GM06990 (cell line): ENCODE measurements at places on chromosomes 16 and 17.

DNA sequence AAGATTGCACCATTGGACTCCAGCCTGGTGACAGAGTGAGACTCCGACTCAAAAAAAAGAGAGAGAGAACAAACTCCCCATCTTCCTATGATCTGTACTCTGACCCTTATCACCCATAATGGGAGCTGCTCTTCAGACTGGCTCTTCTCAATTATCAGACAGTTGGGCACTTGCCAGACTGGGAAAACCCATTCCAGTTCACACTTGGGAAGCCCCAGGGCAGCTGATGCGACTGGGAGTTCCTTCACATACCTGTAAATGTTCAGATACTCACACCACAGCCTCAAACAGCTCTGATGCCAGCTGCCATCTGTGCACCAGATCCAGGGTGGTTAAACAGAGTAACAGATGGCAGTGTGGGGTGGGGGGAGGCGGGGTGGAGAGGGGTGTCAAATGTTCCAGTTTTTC lies 23.8 kb upstream of the TMEM101 start:
- no peak for DNase-seq

DNA sequence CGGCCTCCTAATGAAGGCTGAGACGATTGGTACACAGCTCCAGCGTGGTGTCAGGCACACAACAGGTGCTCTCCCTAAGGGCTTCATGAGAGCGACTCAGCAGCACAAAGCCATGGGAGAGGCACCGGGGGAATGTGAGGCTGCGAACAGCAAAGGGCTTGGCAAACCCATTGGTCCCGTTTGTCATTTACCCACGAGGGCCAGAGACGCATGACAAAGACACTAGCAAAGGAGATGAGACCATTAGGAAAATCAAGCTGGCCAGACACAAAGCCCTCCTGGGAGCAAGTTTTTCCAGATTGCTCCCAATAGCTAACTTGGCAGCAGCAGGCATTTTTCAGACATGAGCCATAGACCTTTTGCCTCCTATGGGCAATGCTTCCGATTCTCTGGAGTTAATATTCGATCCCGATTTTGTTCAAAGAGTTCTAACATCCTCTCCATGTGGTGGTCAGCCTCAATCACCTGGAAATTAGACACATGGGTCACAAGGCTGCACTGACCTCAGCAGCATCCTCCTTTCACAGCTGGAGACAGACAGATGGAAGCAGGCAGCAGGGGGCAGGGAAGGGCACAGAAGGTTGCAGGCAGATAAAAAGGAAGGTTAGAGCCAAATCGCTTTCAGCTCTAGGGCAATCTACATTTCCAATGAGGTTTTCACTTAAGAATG lies 38.2 kb downstream of the TK2 start:
- DNase-seq: no peak

- DNase-seq: no peak
These were observed 4.0 kb downstream of the EMC6 start for GRCh38 chr17:3672571-3672970.

GRCh38 chr17:19744492-19744891 lies 3.6 kb downstream of the ALDH3A1 start:
- DNase-seq: no peak

DNA sequence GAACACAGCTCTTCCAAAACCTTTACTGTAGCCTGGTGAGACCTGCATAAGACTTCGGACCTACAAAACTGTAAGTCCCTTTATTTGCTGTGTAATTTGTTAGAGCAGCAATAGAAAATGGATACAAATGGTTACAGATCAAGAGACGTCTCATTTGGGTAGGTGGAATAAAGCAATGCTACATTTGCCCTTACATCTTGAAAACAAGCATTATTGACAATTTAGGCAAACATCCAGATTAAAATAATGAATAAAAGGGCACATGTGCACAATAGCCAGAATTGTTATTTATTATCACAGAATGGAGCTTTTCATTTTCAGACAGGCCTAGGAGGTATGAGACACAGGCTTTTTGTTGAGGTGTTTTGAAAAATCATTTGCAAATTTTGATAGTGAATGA lies 222.2 kb upstream of the CPHXL start:
- DNase-seq: no peak

DNA sequence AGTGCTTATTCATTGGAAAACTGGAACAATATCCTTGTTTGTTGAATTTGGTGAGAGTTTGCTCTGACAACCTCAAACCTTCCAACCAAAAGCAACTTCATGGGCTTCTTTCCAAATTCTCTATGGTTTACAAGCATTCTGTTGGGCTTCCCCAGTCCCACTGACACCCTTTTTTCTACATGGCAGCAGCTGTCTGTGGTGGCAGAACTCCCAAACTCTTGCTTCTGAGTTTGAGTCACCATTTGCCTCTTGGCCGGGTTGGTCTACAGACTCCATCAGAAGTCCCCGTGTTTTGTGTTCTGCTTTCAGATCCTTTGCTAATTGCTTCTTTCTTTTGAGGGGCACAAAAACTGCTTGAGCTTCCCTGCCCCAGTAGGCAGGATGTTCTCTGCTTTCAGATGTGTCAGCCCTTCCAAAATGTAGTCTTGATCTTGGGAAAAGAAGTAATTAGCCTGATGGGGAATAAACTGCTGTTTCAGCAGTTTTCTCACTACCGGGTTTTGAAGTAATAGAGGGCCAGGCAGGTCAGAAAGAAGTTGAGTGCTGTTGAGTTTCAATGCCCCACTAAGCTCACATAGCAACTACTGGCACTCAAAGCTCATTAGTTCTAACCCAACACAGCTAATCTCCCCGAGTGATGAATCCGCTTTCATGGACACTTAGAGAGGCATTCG lies 80.7 kb downstream of the HS3ST3A1 start:
- peak; percentile 29 for DNase-seq

DNA sequence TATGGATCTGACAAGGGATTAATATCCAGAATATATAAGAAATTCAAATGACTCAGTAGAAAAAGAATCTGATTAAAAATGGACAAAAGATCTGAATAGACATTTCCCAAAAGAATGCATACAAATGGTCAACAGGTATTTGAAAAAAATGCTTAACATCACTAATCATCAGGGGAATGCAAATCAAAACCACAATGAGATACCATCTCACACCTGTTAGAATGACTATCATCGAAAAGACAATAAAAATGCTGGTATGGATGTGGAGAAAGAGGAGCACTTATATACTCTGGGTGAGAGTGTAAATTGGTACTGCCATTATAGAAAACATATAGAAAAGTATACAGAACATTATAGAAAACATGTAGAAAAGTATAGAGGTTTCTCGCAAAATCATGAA lies 16.4 kb upstream of the HS3ST2 start:
- DNase-seq: no peak

DNA sequence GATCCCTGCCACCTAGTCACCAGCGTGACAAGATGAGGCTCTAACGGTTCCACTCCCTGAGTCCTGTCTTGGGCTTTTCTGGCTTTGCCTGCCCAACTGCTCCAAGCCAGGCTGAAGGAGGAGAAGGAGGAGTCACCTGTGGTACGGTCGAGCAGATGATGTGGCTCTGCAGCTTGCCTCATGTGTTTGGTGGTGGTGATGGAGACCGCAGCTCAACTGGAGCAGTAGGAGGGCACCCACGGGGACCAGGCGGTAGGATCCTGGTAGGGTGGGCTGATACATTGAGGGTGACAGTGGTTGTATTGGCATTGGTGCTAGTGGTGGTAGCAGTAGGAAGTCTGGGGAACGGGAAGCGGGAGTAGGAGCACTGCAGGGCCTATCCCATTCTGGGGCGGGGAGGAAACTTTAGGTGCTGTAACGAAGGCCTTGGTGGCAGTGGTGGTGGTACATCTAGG lies 202.8 kb upstream of the WSB1 start:
- no peak for DNase-seq

GRCh38 chr17:2157081-2157480 lies 102.2 kb downstream of the HIC1 start:
- no peak for DNase-seq

GRCh38 chr16:8571061-8571596 lies 19.2 kb downstream of the TMEM114 start:
- no peak for DNase-seq

- no peak for DNase-seq
These were observed 331.9 kb downstream of the SEC14L1 start for GRCh38 chr17:77472468-77473310.

GRCh38 chr17:76442341-76443338 lies 10.3 kb downstream of the UBE2O start:
- DNase-seq: no peak
